HFFc6 (cell line): ENCODE measurements at places on chromosomes 3 and 15. TPM values are rescaled to one million over a fixed set of nuclear protein-coding genes. Genes with fewer than 3 reads are reported as not detected.

Gene PROS1
- 1.0 to 1.7 TPM (median 1.4 TPM) in 3 replicates for total RNA-seq

GRCh38 chr3:77267589-77267988, 227.7 kb downstream of the ROBO2 start:
- DNase-seq, result no peak

Gene CCR8
- total RNA-seq, result not detected in 3 replicates

Gene SRP14
- total RNA-seq, result 190 to 227 TPM (median 198 TPM) in 3 replicates

GRCh38 chr3:99413504-99413903, 224.9 kb upstream of the COL8A1 start:
- peak; percentile 51 for DNase-seq

Gene PCNP
- total RNA-seq, result 152 to 179 TPM (median 171 TPM) in 3 replicates

- no peak for DNase-seq
These were observed 38.8 kb downstream of the SPG21 start for GRCh38 chr15:64950888-64951287.

Gene SEMA6D
- 1.7 to 2.0 TPM (median 1.8 TPM) in 3 replicates for total RNA-seq
